ENCODE measurements at places on chromosomes 7 and 10.

- peak; percentile 49 for DNase-seq
Measured at GRCh38 chr7:87100326-87100725, 40.9 kb upstream of the ELAPOR2 start.

- DNase-seq, result no peak
Measured at GRCh38 chr10:1047937-1048336, 982 bp downstream of the IDI1 start.

GRCh38 chr10:71695502-71696476, 23.8 kb downstream of the C10orf105 start:
- DNase-seq, result no peak

GRCh38 chr7:50212666-50213621, 91.6 kb upstream of the IKZF1 start:
- no peak for DNase-seq

DNA sequence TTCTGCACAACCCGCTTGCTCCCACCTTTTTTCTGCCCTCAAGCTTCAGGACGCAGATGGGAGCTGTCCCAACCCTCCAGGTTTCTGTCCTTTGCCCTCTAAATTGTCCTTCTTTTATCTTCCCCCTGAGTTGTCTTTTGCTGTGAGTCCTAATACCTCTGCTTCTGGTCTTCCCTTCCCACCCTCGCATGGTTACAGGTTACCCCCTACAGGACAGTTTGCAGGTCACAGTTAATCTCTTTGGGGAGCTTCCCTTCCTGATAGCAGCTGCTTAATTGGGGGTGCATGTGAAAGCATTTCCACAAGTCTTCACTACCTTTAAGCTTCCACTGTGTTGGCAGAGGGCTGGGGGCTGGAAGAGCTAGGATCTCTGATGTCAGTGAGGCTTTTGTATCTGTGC, 121.5 kb upstream of the CXCL12 start:
- no peak for DNase-seq

DNA sequence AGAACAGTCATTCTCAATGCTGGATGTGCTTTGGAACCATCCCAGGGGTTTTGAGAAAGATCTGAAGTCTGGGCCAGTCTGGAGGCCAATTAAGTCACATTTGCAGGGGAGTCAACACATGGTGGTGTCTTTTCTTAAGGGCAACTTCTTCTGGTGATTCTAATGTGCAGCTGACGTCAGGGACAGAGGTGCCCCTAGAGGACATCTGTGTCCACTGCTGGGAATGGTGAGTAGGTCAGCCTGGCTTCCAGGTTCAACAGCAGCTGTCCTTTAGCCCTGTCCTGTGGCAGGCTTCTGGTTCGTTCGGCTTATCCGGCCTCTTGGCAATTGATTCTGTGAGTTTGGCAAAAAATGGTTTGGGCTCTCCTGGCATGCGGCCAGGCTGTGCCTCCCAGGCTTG, 269.7 kb upstream of the HABP2 start:
- no peak for DNase-seq

DNA sequence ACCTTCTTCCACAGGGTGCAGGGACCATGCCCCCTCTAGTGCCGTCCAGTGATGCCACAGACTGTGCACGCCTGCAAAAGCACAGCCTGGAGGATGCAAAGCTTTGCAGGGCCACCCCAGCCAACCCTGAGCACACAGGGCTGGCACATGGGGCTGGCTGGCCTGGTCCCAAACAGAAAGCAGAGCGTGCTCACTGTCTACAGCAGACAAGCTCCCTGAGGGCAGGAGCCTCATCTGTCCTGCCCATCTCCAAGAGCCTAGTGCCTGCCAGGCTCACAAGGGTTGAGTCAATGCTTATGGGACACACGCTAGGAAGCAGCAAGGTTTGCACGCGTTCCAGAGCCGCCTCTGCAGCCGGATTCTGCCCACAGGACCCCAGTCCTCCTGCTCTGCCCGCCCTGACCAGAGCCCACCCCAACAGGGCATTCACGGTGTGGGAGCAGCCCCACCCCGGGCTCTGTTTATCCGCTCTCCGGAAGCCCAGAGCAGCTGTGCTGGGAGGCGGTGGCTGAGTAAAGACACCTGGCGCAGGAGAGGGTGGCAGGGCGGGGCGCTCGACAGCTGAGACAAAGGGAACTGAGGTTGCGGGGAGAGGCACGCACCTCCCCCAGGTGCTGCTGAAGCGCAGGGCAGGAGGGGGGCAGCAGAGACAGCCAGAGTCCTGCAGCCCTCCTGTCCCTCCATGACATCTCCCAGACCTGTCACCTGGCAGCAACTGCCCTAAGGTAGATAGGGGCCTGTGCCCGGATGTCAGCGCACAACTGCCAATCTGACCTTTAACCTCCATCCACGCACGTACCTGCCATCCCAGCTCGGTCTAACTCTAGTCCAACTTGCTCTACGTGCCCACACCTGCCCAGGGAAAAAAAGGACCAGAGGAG, 4.3 kb downstream of the KCNH2 start:
- no peak for DNase-seq
